SHP77 (cell line): ENCODE measurements at places on chromosomes 3 and 15.

DNA sequence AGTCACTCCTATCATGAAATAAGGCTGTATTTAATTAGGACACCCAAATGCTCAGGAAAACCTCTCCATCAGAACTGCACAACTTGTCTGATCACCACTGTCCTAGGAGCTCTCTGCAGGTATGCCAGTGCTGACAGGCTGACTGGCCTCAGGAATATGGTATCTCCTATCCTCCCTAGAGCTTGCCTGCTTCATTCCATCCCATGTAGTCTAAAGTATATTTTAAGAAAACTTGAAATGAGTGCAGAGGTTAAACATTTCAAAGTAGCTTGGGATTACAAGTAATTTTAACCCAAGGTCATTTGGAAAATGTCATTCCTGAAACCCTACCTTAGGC lies 23.7 kb downstream of the FILIP1L start:
- no peak for DNase-seq

DNA sequence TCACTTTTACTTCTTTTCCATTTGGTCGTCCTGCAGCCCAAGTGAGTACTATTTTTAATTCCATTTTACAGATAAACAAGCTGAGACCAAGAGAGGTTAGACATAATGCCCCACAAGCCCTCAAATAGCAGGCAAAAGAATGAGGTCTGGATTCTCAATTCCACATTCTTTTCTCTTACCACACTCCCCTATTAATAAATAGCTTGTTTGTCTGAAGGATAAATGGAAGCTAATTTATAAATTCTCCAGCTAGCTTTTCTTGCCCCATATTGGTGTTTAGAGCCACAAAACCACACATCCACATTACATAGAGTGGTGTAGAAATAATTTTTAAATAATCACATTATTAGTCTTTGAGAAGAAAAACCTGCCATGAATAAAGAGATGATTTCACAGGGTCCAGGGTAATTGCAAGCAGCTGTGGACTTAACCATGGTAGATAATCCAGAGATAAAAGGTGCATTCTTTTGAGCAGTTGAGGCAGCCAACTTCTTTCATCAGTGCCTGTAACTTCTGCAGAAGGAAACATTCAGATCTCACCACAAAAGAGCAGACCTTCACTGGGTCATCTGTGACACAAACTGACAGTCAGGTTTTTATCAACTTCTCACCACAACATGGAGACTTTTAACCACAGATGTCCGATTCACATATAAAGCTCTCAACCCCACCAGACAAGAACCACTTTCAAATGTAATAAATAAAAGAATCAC lies 313.4 kb upstream of the STT3B start:
- DNase-seq, result no peak

DNA sequence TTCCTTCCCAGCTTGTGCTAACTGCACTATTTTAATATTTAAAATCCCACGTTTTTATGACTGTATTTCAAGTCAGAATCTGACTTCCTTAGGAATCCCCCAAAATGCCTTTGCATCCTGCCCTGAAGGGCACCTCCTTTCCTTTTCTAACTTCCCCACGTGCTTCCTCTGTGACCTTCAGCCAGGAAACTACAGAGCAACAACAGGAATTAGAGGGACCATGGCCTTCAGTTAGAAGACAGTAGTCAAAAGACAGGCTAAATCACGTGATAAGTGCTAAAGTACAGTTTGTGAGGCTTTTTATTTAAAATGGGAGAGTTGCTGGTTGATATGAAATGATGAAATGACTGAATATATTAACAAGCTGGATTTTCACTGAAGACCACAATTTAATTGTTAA lies 11.8 kb upstream of the ABHD10 start:
- DNase-seq, result no peak

GRCh38 chr15:99170476-99171065 lies 65.7 kb downstream of the SYNM start:
- DNase-seq, result no peak

GRCh38 chr15:75836959-75837334 lies 6.3 kb upstream of the UBE2Q2 start:
- no peak for DNase-seq

GRCh38 chr3:196214783-196215441 lies 1.4 kb upstream of the SLC51A start:
- no peak for DNase-seq

DNA sequence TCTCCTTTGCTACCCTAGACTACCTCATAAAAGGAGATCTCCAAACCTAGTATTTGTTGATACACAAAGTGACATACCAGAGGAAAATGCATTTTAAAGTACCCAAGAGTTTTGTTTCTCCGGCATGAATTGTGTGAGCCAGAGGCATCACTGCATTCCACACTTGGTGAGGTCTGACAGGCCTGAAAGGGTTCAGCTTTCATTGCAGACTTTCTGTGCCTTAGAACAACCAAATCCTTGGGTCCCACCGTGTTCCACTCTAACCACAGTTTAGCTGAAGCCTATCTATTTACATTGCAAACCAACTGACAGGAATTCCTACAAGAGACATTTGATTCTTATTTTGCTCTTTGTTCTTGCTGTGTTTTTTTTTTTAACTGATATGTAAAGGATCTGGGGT lies 21.0 kb upstream of the EID1 start:
- DNase-seq, result no peak

GRCh38 chr15:31782951-31783350 lies 247.4 kb upstream of the CHRNA7 start:
- DNase-seq, result no peak

- DNase-seq, result no peak
Observed at GRCh38 chr3:62131620-62132019, 241.7 kb downstream of the FEZF2 start.

- DNase-seq, result peak; percentile 31
Observed at GRCh38 chr3:186109897-186110803, 1.3 kb upstream of the ETV5 start.

DNA sequence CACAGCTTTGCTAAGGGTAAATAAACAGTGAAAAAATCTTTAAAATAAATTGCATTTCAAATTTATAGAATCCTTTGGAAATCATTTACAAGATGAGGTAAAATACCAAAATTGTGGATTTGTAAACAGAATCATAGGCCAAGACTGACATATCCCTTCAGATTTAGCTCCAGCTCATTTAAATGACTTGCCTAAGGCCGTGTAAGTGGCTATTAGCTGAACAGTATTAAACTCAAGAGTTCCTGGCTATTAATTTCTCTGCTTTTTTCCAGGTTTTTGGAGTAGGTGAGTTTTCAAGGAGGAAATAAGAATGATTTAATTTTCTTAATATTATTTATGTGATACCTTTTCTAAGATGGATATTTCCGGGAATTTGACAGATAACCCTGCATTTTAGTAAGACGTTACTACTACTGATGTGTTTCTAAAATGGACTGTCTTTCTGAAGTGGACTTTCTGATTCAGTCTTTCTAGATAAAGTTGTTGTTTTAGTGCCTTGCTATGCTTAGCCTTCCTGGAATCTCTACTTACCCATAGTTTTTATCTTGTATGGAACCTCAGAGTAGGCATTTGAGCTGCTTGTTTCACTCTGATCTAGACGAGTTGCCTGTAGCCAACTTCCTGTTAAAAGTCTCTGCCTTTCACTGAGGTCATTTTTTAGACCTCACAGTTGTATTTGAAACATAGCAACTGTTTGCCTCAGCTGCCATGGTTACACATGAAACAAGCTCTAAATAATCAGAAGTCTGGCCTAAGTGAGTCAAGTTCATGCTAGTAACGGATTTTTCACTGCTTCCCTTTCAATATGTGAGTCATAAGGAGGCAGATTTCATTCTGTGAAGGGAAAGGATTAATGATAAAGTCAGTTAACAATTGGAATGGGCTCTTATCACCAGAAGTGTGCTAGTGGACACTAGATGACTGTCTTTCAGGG lies 127.0 kb downstream of the KLHL25 start:
- no peak for DNase-seq

GRCh38 chr3:127789990-127790881 lies 32.1 kb downstream of the MGLL start:
- no peak for DNase-seq

DNA sequence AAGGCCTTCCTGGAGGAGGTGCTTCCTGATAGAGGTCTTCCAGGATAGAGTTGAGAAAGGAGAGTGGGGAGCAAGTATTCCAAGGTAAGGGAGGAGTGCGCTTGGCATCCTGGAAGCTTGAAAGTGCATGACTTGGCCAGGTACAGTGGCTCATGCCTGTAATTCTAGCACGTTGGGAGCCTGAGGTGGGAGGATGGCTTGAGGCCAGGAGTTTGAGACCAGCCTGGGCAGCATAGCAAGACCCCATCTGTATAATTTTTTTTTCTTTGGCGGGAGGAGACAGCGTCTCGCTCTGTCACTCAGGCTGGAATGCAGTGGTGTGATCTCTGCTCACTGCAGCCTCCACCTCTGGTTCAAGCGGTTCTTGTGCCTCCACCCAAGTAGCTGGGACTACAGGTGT lies 19.2 kb upstream of the MORF4L1 start:
- DNase-seq, result no peak

DNA sequence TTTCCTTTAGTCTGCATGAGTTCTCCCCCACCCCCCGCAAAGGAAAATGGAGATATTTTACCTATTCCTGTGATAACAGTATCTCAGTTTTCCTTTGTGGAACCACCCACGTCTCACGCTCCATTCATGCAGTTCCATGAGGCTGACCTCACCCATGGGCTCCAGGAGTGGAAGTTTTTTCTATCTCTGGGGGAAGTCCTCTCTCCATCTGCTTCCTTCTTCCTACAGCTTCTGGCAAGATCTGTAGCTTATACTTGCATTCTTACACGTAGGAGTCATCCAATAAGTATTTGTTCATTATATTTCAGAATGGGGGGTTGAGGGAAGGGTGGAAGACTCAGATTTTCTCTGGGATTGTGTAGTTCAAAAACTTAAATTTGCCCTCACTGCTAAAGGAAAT lies 5.8 kb upstream of the GLCE start:
- DNase-seq, result no peak

GRCh38 chr15:39553947-39554693 lies 26.8 kb upstream of the THBS1 start:
- no peak for DNase-seq

GRCh38 chr3:146187334-146187950 lies 26.5 kb upstream of the PLOD2 start:
- peak; percentile 27 for DNase-seq

GRCh38 chr3:119468041-119468440 lies 722 bp upstream of the POGLUT1 start:
- peak; percentile 18 for DNase-seq

DNA sequence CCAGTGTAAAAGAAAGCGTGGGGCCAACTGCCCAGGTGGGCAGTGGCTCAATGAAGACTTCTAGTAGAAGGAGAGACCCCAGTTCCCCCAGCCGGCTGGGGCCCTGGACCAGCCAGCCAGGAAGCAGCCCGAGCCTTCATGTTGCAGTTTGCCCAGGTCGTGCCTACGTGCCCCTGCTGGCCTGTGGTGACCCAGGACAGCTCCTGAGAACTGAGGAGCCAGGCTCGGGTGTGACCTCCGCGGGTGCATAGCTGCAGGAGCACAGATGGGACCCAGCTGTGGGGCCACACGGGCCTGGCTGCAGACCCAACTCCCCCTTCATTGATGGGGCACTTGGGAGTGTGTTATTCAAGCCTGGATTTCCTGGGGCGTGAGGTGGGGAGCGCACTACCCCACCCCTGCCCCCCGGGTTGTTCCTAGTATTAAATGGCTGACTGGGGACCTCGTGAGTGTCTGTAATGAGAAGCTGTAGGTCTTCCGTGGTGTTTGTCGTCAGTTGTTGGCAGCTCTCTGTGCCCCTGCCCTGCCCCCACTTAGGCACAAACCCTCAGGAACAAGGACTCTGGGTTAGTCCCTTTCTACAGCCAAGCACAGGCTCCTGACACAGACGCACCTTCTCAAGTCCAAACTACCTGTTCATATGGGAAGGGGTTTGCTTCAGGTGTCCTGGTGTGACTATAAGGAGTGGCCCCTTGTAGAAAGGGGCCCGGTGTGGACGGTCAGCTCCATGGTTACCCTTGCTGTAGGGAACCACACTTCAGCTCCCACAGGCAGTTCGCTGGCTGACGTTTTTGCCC lies 39.1 kb downstream of the IDH2 start:
- no peak for DNase-seq

- no peak for DNase-seq
Observed at GRCh38 chr15:43484455-43484854, 8.5 kb downstream of the TP53BP1 start.
